CD14-positive monocyte (primary cell): ENCODE measurements at places on chromosomes 4 and X.

- H3K36me3 ChIP-seq: no peaks in the 10 kb centered on the region
- H3K27me3 ChIP-seq: no peaks in the 10 kb centered on the region
- H3K4me1 ChIP-seq: no peaks in the 10 kb centered on the region
- no peak for DNase-seq
- H3K27ac ChIP-seq: no peak overlapping the region
Measured at GRCh38 chr4:80367737-80368136, 32.2 kb downstream of the CFAP299 start.

DNA sequence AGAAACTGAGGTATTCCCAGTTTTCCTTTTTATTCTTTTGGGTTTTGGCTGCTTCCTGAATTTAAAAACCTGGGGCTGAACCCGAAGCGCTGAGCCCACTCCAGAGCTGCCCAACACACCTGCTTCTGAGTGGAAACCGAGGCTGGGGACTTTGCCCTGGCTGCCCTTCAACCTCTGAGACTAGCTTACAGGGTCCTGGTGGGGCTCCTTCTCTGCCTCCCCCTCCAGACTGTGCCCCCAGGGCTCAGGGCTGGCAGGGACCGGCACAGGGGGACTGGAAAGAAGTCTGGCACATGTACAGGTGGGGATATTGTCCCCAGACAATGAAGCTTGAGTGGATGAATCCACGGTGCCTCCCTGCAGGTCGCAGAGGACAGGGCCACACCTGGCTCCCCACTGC lies 240.4 kb upstream of the PSAPL1 start:
- peaks cover 27% of the 10 kb centered on the region for H3K4me1 ChIP-seq
- H3K36me3 ChIP-seq: no peaks in the 10 kb centered on the region
- no peak overlapping the region for H3K27ac ChIP-seq

DNA sequence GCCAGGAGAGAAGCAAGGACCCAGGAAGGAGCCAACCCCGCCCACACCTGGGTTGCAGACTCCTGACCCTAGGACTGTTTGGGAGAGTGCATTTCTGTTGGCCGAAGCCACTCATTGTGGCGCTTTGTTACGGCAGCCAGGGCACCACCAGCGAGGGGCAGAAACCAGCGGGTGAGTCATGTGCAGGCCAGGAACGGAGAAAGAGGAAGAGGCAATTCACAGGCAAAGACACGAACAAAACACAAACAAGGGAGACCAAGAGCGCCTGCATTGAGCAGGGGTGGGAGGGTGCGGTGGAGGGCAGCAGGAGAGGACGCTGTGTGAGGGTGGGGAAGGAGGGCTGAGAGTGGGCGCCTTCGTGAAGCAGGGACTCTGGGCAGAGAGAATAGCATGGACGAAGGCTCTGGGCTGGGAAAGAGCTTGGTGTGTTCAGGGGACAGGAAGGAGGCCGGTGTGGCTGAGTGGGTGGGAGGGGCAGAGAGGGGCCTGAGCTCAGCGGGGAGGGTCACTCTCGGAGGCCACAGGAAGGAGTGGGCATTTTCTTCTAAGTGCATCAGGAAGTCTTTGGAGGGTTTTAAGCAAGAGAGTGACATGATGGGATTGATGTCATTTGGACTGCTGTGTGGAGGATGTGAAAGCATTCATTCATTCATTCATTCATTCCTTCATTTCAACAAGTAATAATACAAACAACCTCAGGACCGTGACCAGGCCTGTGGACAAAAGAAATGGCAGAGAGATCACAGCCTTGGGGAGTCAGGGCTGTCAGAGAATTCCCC lies 12.2 kb upstream of the WFS1 start:
- no peaks in the 10 kb centered on the region for H3K36me3 ChIP-seq
- peak; percentile 63 for DNase-seq
- H3K4me1 ChIP-seq: peaks cover 16% of the 10 kb centered on the region
- H3K27ac ChIP-seq: peak overlapping the region; percentile 69
- no peaks in the 10 kb centered on the region for H3K27me3 ChIP-seq

DNA sequence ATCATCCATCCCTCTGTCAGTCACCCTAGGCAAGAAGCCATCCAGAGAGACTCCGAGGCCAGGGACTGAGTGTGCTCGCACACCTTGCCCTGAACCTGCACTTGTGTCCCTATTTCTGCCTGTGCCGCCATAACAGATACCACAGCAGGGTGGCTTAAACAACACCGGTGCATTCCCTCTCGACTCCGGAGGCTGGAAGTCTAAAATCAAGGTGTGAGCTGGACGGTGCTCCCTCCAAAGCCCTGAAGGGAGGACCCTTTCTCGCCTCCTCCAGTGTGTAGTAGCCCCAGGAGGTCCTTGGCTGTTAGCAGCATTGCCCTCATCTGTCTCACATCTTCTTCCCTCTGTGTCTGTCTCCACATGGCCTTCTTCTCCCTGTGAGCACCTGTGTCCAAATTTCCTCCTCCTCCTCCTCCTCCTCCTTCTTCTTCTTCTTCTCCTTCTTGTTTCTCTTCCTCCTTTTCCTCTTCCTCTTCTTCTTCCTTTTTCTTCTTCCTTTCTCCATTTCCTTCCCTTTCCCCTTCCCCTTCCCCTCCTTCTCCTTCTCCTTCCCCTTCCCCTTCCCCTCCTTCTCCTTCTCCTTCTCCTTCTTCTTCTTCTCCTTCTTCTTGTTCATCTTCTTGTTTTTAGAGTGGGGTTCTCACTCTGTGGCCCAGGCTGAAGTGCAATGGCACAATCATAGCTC lies 98.1 kb upstream of the ENPP6 start:
- no peak for DNase-seq
- H3K27me3 ChIP-seq: no peaks in the 10 kb centered on the region
- H3K36me3 ChIP-seq: no peaks in the 10 kb centered on the region
- peaks cover 39% of the 10 kb centered on the region for H3K4me1 ChIP-seq

DNA sequence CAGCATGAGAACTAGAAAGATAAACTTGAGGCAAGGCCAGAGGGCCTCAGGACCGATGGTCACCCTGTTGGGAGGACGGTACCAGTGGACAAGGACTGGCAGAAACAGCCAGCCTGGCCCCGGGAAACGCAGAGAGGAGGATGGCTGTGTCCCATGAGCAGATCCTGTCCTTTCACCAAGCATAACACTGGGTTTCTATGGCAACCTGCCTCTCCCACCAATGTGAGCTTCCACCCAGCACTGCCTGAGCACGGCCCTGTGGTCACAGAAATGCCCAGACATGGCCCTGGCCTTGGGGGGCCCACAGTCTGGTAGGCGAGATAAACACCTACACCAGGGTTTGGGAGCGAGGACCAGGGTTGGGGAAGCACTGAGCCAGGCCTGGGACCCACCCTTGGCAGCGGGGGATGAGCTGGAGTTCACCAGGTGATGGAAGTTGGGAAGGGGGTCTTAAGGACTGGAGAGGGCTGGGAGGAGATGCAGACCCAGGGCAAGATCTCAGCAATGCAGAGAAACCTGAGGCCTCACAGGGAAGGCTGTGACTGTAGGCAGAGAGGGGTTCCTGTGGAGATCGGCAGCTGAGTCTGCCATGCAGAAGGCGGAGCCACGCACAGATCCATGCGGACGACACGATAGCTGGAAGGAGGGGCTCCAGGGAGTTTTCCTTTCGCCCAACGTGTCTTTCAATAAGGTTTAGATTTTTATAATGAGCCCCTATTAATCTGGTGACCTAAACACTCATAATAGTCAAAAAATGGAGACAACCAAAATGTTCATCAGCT lies 32.7 kb upstream of the CRMP1 start:
- H3K36me3 ChIP-seq: no peaks in the 10 kb centered on the region
- no peak for DNase-seq
- no peaks in the 10 kb centered on the region for H3K27me3 ChIP-seq
- no peaks in the 10 kb centered on the region for H3K4me1 ChIP-seq
- no peak overlapping the region for H3K4me3 ChIP-seq

- H3K27ac ChIP-seq: no peak overlapping the region
- H3K4me1 ChIP-seq: no peaks in the 10 kb centered on the region
- H3K27me3 ChIP-seq: no peaks in the 10 kb centered on the region
- DNase-seq: no peak
Measured at GRCh38 chr4:5756271-5756670, 45.3 kb downstream of the EVC start.

- DNase-seq: no peak
- no peaks in the 10 kb centered on the region for H3K27me3 ChIP-seq
- H3K4me1 ChIP-seq: no peaks in the 10 kb centered on the region
- no peaks in the 10 kb centered on the region for H3K36me3 ChIP-seq
- no peak overlapping the region for H3K4me3 ChIP-seq
Measured at GRCh38 chr4:143346206-143346605, 9.5 kb downstream of the GAB1 start.
